ENCODE measurements at places on chromosomes 2 and 18. TPM values are rescaled to one million over a fixed set of nuclear protein-coding genes. Genes with fewer than 3 reads are reported as not detected.

MC4R gene
- total RNA-seq, result 0.45 TPM

RAB6D gene
- 0.13 TPM for total RNA-seq

DNA sequence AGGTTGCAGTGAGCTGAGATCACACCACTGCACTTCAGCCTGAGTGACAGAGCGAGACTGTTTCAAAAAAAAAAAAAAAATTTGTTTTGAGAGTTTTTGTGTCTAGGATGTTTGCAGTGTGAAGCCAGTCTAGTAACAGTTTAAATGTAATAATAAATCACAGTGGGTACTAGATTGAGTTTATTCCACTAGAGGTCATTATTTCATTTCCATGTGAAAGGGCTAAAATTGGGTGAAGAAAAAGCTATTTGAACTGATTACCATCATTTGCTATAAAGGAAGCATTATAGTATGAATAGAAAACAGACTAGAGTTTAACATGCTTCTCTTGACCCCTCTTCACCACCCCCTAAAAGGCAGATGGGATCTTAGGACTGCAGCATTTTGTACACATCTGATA lies 20.3 kb downstream of the SNRPD1 start:
- no peak for DNase-seq

DNA sequence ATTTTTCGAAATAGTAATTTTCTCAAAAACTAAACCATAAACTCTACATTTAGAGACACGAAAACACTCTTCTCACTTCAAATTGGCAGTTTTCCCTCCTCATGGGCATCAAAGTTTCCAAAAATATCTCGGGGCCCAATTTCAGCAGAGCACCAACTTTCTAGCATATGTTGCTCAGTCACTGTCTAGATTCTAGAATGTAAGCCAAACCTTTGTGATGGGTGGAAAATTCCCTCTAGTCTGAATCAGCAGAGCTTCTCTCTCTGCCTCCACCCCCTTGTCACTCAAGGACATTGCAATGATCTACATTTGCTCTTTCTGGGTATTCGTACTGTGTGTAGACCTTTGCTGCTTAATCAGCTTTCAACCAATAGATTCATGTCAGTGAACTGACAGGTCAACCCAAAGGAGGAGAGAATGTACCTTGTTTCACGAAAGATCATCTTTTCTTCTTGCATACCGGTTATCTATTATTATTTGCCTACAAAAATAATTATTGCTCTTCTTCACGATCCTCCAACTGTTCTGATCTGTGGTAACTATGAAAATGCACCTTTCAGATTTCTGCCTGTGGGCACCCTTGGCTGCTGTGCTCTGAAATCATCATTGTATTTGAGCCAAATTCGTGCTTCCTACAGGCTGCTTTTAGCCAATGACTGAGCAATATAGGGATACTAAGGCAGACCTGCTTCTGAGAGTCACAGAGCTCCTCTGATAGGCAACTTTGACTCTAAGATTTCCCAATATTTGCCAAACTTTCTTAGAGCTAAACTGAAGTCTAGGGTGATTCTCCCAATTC lies 38.7 kb upstream of the GLS start:
- no peak for DNase-seq

DNA sequence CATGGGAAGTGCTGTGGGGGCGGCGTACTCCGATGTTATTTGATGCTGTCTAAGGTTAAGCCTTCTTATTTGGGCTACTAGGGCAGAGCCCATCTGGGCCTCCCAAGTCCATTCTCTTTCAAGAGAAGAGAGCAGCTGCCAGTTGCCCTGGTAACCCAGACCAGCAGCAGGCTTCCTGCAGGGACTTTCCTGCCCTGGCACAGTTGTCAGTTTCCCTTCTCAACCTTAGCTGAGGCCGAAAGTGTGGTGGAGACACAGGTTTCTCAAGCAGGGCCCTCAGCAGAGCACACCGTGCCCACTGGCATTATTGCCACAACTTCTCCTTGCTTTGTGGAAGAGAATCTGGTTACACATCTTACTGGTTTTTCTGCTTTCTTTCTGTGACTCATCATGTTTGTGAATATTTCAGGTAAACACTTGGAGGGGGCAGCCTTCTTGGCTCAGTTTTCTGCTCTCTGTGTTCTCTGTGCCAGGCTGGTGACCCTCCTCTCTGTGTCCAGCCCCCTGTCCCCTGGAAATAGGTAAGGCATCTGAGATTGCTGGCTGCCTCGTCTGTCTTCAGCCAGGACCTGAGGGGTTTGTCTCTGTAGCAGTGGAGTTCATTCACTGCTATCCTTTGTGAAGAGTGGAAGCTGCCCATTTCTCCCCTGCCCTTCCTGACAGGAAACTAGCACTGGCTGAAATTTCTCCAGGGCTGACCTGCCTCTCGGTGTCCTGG lies 111.0 kb downstream of the B3GNT2 start:
- DNase-seq, result no peak

GRCh38 chr2:109120166-109120565 lies 8.8 kb upstream of the SH3RF3 start:
- DNase-seq, result no peak

GRCh38 chr18:46893360-46893759 lies 23.9 kb downstream of the PIAS2 start:
- DNase-seq, result no peak

GRCh38 chr2:207269038-207269437 lies 103.3 kb upstream of the KLF7 start:
- DNase-seq, result no peak
